H7 (cell line): ENCODE measurements at places on chromosomes 6 and 20.

GRCh38 chr6:27775796-27776184 is 136.4 kb downstream of the OR2B2 start:
- DNase-seq = no peak

DNA sequence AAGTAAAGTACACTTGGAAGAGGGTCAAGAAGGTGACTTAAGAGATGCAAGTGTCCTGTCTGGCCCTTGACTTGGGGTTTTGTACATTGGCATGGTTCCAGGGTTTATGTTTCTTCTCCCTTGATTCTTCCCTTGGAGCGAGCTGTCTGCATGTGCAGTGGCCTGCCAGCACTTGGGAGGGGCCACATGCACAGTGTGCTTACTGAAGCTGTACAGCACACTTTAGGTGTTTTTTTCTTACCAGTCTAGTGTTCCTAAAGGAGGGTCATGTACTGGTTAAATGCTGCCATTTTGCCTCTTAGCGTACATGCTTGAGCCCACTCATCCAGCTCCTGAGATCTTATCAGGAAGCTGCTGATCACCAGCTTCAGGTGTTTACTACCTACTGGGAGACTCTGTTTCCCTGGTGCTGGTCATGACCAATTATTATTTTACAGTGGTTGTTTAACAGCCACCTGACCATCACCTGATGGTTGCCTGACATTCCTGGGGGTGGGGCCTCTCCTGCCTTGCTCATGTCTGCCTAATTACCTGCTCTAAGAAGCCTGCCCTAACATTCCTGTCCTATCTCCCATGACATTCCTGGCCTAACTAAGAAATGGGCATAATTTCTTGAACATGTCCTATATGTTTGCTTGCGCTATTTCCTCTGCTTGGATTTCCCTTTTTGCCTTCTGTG is 182.9 kb downstream of the MCHR2 start:
- no peak for DNase-seq

DNA sequence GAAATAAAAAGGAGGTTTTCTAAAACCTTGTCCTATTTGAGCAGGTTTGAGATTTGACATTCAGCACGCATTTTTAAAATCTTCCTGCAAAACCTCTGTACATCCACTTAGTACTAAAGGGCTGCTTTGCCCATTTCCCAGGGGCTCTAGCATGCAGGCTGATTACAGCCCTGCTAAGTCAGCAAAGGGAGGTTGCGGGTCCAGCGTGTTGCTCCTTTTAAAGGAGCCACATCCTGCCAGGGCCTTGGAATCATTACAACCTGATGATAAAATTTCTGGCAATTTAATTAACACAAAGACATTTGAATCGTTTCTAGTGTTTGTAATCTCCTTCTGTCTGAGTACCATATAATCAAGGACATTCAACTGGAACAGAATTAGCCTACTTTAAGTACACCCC is 455.1 kb upstream of the CITED2 start:
- DNase-seq = no peak

DNA sequence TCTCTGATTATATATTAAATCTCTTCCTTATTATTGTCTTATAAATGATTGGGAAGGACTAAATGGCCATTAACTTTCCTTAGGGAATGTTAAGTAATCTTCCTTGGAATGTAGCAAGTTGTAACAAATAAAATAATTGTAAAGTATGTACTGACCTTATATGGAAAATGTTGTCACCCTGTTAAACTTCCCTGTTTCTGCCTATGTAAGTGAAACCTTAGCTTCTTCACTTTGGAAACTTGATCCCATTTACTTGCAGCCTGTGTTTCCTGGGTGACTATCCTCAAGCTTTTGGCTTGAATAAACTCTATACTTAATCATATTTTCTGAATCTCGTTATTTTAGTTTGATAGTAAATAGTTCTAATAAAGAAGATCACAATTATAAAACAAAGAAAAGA is 519.5 kb upstream of the PTCHD4 start:
- no peak for DNase-seq
